ENCODE measurements at places on chromosomes 7 and 10.

GRCh38 chr7:8938044-8938805 is 504.8 kb downstream of the NXPH1 start:
- no peak for DNase-seq

GRCh38 chr7:139623518-139623917 is 100.0 kb downstream of the CLEC2L start:
- no peak for DNase-seq

GRCh38 chr7:157004521-157005455 is 5.7 kb downstream of the MNX1 start:
- DNase-seq, result no peak

DNA sequence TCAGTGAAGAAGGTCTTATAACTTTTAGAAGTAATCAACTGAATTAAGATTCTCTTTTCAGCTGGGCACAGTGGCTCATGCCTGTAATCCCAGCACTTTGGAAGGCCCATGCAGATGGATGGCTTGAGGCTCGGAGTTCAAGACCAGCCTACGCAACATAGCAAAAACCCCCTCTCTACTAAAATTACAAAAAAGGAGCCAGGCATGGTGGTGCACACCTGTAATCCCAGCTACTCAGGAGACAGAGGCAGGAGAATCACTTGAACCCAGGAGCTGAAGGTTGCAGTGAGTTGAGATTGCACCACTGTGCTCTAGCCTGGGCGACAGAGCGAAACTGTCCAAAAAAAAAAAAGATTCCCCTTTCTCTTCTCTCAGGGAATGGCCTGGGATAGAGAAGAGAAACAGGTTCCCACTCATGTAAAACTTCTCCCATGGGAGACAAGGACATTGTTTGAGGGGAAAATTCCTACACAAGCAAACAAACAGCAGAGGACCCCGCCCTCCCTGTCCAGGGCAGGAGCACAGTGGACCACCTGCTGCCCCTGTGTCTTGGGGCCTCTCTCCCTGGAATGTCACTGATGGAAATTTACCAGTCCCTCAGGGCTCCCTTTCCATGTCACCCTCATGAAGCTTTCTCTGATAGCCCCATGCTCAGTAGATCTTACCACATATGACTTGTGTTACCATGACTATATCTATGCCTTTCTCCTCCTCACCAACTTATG is 5.6 kb downstream of the IL2RA start:
- DNase-seq, result no peak

DNA sequence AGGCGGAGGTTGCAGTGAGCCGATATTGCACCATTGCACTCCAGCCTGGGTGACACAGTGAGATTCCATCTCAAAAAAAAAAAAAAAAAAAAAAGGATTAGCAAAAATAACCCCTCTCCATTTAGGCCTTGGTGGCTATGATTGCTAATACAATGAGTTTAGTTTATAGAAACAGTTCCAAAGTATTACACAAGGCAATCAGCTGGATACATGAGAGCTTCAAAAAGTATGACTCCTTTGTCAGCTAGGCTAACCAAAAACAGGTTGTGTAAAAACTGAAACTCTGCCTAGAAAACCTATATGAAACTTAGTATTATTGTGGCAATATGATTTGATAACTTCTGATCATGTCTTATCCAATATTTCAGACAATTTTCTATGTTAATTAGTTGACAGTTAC is 57.2 kb downstream of the SUGCT start:
- peak; percentile 80 for DNase-seq

DNA sequence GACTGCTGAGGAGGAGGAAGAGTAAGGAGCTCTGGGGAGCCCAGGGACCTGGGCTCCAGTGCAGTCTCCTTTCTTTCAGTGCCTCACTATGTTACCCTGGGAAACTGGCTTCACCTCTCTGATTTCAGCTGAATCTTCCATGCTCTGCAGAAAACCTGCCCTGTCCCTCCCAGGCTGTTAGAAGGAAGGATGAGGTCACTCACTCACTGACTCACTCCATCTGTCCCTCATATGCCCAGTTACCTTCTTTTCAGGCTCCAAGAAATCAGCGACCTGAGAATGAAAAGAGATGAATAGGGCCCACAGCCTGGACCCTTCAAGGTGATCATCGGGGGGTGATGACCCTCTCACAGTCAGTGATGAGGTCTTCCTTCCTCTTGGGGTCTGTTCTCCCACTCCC is 481 bp downstream of the SFTPA2 start:
- peak; percentile 69 for DNase-seq

DNA sequence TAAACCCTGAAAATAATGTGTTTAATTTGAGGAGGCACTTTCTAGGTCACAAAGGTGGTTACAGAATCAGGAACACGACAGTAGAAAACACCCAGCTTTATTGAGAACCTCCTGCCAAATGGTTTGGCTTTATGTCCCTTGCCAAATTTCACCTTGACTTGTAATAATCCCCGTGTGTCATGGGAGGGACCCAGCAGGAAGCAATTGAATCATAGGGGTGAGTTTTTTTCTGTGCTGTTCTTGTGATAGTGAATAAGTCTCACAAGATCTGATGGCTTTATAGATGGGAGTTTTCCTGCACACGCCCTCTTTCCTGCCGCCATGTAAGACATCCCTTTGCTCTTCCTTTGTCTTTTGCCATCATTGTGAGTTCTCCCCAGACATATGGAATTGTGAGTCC is 193.8 kb upstream of the KLF6 start:
- DNase-seq, result no peak

GRCh38 chr10:133444342-133445267 is 9.1 kb upstream of the SCART1 start:
- no peak for DNase-seq

GRCh38 chr7:143321242-143321641 is 5.3 kb downstream of the CLCN1 start:
- DNase-seq, result no peak

DNA sequence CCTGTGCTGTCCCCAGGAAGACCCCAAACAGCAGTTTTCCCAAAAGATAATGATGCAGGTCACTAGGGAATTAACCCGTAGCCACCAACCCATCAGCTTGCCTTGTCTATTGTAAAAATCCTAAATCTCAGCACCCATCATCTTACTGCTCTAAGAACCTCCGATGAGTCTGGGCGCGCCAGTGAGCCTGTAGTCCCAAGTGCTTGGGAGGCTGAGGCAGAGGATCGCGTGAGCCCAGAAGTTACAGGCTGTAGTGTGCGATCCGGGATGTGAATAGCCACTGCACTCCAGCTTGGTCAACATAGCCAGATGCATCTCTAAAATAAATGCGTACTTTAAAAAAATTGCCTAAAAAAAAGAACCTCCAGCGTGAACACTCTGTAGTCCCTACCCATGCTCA is 951 bp downstream of the AS3MT start:
- DNase-seq, result no peak

- DNase-seq, result peak; percentile 67
Measured at GRCh38 chr7:34073676-34074075, 168.3 kb downstream of the BMPER start.
